ENCODE measurements at places on chromosomes 5 and 9. TPM values are rescaled to one million over a fixed set of nuclear protein-coding genes. Genes with fewer than 3 reads are reported as not detected.

ADCY2 gene
- polyA plus RNA-seq = 40.8 TPM

SH2D3C gene
- 18.6 TPM for polyA plus RNA-seq

UBAC1 gene
- 47.1 TPM for polyA plus RNA-seq

FPGS gene
- 30.0 TPM for polyA plus RNA-seq

HAPLN1 gene
- 0.04 TPM for polyA plus RNA-seq

RALGPS1 gene
- 8.8 TPM for polyA plus RNA-seq

PPP2R2B gene
- 4.4 TPM for polyA plus RNA-seq

GPR150 gene
- 0.09 TPM for polyA plus RNA-seq

PCDHGB2 gene
- 1.9 TPM for polyA plus RNA-seq

DMGDH gene
- 1.8 TPM for polyA plus RNA-seq

PCA3 gene
- polyA plus RNA-seq = 1.2 TPM

PDE6A gene
- polyA plus RNA-seq = 0.11 TPM

GMCL2 gene
- not detected for polyA plus RNA-seq

IL13 gene
- polyA plus RNA-seq = not detected

PNPLA7 gene
- polyA plus RNA-seq = 2.3 TPM

ARHGEF39 gene
- 6.7 TPM for polyA plus RNA-seq

DDX4 gene
- polyA plus RNA-seq = 0.39 TPM

ANKRD18B gene
- polyA plus RNA-seq = 0.67 TPM

FYB1 gene
- 2.5 TPM for polyA plus RNA-seq

TBC1D13 gene
- polyA plus RNA-seq = 32.7 TPM

ERCC8 gene
- 13.6 TPM for polyA plus RNA-seq

CD74 gene
- polyA plus RNA-seq = 58.9 TPM

SLC34A1 gene
- polyA plus RNA-seq = 0.08 TPM
